ENCODE measurements at places on chromosomes 3 and 15. TPM values are rescaled to one million over a fixed set of nuclear protein-coding genes. Genes with fewer than 3 reads are reported as not detected.

DNA sequence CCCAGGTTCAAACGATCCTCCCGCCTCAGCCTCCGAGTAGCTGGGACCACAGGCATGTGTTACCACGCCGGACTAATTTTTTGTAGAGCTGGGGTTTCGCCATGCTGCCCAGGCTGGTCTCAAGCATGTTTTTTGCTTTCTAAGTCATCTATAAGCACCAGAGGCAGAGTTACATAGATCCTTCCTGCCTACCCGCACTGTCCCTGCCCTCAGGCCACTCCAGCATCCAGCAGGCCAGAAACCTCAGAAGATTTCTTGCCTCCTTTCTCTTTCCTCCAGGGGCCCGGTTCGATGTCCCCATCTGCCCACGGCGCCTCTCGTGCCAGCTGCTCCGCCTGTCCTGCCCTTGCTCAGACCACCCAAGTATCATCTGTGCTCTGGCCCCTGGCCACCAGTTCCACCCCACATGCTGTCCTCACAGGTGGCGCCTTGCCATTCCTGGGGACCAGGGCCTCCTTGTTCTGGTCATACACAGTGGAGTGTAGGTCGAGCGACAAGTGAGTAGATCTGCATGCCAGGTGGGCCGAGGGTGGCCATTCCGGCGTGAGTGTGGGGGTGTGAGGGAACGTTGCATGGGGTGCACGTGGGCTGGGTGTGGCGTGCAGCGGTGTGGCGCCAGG lies 27.3 kb downstream of the KLHDC8B start:
- no peak for DNase-seq

GRCh38 chr15:45431511-45431910 lies 53.2 kb upstream of the GATM start:
- no peak for DNase-seq

DNA sequence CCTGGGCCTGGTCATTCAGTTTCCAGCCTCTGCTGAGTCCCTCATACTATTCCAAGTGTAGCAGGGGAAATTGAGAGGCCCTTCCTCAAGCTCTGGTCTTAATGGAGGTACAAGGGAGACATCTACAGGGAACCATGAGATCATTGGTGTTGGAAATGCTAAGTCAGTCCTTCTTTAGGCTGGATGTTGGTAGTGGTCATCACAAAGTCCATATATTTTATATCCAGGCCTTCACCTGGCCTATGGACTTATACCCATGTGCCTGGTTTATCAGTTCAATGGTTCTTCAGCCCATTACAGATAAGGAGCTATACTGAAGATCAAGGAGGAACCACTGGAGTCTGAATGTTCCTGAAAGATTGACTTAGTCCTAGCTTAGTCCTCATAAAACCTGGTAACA lies 135.0 kb downstream of the STAG1 start:
- DNase-seq, result no peak

DNA sequence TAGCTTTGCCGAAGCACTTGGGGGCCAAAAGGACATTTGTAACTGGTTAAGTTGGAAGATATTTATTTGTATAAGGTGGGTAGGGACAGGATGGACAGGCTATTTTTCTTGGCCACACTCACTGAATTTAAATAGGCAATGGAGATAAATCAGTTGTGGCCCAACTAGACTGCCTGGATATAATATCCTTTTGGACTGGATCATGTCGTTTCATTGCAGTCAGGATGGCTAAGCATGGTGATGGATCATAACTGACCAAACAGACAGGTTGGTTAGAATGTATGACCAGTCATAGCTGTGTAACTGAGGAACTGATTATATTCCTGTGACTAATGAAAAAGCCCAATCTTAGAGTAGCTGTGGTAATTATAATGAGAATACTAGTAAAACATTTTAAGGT lies 284.0 kb downstream of the LPP start:
- no peak for DNase-seq

- DNase-seq, result no peak
These were observed 8.9 kb downstream of the GPR149 start for GRCh38 chr3:154421083-154421482.

GRCh38 chr15:78434134-78434533 lies 3.9 kb upstream of the IREB2 start:
- DNase-seq, result no peak

XIRP1 gene
- total RNA-seq, result 1,274 TPM

PRRT3 gene
- total RNA-seq, result 1.4 TPM

Data from right atrium auricular region (tissue), 2 donors.